Suprapubic skin (tissue), 4 donors: ENCODE measurements at places on chromosomes 11 and 22. TPM values are rescaled to one million over a fixed set of nuclear protein-coding genes. Genes with fewer than 3 reads are reported as not detected.

The MYRF gene
- 0.24 TPM for total RNA-seq

The ALX4 gene
- not detected for total RNA-seq

The MYOD1 gene
- not detected for total RNA-seq

GRCh38 chr22:32389685-32390084 lies 22.4 kb downstream of the RTCB start:
- DNase-seq, result no peak

DNA sequence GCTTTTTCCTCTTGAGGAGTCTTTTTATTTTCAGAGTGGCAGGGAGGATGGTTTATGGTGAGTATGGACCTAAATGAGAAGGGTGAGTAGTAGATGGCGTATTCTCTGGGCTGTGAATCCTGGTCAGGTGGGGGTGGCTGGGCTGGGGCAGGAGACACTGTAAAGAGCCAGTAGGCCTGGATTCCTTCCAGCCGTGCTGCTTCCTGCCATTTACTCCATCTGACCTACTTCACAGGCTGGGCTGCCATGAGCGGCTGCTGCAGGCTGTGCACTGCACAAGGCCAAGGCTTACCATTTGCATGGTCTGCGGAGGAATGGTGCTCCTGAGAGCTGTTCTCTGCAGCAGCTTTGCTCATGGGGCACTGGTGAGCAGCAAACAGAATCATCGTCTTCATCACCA lies 297.6 kb downstream of the KIRREL3 start:
- no peak for DNase-seq

DNA sequence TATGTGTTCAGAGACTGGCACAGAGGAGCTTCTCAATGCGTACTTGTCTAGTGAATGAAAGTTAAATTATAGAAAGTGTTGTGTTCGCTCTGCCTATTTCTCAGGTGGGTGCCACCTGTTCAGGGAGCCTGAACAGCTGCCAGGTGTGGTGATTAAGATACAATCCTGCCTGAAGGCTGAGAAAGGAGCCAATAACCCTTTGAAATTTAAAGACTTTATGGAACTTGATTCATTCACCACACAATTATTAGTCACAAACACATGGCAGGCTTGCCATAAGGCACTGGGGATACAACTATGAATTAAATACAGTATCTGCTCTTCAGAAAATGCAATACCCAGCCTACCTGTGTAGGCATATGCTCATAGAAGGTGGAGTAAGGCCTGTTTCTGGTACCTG lies 92.9 kb upstream of the AMOTL1 start:
- no peak for DNase-seq

DNA sequence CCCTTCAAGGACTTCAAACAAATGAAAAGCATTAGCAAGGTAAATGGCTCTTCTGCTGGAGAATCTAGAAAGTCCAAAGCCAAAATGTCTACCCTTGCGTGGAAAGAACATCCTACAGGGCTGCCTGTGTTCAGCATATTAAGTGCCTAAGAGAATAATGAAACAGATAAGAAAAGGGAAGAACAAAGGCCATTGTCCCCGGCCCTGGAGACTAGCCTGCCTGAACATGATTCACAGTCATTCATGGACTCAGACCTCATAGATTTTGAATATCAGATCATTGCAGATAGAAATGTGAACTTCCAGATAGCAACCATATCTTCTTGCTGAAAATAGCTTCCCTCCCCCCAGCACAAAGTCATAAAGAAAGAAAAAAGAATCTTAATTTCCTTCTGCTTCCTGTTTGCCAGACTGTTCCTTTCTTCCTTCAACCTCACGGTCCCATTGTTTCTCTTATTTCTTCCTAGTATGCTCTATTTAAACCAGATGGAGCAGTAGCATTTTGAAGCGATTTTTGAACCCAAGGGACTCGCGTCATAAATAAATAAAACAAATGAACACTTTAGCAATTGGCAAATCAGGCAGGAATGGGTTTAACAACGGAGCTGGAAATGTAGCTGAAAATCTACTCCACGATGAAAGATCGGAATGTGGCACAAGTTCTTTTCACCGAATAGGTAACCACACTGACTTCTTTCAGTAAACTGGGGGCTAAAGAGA lies 408.2 kb upstream of the CCDC90B start:
- DNase-seq, result no peak

DNA sequence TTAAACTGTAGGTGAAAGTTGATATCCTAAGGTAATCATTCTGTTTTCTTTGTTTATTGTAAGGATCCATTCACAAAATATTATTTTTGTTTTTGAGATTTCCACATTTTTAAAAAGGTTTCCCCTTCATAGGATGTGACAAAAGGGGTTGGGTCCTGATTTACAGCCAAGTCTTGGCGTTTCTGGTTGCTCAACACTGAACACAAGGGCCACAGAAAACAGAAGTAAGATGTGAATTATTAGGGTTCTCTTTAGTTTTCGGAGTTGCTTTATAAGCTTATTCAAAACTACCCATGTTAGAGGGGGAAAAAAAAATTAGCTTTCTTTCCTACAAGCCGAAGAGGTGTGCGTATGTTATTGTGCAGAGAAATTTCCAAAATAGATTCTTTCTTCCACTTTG lies 30.0 kb upstream of the FLI1 start:
- DNase-seq, result no peak
